ENCODE measurements at places on chromosomes 13 and 19.

DNA sequence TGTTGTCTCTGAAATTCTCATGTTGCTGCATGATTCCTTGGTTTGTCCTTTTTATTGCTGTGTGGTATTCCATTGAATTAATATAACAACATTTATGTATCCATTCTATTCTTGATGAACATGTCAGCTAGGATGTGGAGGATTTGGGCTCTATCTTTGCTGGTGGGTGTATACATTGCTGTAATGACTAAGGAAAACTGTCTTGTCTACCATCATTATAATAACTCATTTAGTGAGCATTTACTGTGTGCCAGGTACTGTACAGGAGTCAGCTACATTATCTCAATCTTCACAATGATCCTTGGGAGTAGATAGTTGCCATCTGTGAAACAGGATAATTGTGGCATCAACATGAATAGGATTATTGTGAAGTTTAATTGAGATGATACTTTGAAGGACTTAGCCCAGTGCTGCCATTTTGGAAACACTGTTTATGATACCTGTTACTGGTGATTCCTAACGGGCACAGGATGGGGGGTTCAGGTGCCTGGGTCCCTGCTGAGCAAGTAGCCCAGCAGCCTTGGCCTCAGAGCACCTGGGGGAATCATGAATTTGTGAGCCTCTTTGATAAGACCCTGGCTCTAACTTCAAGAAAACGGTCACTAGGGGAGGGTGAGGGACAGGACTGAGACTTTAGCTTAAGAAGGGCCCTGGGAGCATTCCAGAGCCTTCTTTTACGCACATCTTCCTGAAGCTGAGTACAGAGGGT, 1.8 kb upstream of the CCNE1 start:
- no peak for DNase-seq

DNA sequence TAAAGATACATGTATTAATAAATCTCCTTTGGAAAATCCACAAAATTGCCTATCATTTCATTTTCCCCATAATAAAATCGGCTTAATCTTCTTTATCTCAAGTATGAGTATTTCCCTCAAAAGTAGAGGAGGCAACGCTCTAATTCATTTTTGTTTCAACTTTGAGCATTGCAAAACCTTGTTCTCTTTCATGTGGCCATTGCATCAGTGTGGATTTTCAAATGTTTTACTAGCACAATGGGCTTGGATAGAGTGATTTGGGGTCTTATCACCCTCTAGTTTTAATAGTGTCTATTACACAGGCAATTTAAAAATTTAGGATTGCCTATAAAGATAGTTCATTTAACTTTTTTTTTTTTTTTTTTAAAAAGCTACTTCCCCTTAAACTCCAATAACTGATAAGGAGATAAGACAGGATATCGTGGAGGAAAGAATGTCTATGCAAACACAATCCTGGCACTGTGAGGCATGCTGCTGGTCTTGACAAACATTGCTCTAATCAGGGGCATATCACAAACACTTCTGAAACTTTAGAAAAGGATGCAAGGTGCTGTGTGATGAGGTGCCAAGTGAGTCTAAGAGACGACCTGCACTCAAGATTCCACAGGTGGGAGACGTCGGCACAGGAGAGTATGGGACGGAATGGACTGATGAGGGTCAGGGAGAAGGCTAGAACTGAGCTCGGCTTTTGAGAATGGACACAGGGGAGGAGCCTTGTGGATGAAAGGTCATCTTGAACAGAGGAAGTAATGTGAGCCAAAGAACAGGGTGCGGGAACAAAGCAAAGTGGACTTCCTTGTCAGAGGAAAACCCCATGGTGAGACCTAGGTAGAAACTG, 199.7 kb downstream of the IRS2 start:
- DNase-seq: no peak

DNA sequence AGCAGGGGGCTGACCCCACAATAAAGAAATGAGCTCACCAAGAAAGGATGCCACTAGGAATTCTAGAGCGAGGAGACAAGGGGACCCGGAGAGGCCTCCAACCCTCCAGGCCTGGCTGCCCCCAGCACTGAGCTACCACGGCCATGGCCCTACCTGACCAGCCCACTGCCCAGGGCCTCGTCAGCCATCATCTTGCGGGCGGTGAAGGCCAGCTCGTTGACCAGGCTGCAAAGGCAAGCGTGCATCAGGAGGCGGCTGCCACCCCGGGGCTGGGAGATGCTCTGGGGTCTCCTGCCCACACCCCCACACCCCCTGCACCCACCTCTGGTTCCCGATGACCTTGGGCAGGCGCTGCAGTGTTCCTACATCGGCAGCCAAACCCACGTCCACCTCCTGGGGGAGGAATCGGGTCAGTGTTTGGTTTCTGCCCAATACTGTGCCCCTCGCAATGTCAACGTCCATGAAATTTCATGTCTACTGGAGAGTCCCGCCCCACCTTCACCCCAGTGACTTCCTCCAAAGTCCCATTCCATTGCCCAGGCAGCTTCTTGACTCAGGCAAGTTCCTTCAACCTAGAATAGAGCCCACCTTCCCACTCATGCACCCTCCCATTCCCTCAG, 3.5 kb upstream of the LGALS4 start:
- DNase-seq: no peak

DNA sequence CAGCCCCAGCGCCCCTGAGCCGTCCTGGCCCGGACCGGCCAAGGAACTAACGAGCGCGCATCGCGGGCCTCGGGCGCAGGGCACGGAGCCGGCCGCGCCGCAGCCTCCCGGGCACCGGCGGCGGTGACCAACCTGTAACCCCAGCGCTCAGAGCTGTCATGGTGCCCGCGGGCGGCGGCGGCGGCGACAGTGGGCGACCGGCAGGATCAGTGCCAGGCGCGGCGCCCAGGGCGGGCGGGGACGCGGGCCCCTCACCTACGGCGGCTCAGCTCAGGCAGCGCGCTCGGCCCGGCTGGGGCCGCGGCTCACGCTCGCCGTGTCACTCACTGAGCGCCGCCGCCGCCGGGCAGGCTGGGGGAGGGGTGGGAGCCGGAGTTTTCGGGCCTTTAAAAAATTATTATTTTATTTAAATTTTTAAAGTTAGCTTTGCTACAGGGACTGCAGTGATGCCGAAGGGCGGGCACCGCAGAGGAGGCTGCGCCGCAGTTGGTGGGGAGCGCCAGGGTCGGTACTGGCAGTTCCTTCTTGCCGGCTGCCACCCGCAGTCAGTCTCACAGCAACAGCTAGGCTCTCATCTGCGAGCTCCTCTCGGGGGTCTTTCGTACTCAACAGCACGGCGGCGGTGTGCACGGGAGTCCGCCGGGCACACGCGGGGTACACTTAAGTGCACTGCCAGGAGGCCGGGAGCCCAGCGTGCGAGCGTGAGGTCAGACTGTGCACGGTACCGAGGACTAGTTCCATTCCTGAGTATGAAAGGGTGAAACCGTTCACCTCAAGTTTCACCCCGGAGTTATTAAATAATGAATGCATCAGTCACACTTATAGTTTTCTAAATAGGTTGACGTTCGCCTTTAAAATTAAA, at the start of gene NALCN:
TSS of gene NALCN (minus strand) at position 328 of the 862 bp plus-strand sequence. CDS start 17,382 bp downstream, outside the sequence.
- DNase-seq: no peak

DNA sequence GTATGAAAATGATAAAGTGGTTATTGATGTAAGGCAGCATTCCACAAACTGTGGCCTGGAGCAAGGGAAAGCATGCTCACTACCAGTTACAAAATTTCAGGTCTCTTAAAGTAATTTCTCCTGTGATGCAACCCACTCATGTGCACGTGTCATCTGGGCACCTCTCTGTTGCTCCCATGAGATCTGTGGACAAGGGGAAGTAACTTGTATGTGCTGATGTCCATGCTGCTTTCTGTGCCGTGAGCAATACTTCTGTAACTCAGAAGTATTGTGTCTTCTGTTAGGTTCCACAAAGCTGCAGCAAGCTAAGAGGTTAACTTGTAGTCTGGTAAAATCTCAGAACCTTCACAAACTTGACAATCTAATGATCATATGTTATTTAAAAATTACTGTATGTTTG, 930.0 kb upstream of the SLITRK6 start:
- DNase-seq: no peak

DNA sequence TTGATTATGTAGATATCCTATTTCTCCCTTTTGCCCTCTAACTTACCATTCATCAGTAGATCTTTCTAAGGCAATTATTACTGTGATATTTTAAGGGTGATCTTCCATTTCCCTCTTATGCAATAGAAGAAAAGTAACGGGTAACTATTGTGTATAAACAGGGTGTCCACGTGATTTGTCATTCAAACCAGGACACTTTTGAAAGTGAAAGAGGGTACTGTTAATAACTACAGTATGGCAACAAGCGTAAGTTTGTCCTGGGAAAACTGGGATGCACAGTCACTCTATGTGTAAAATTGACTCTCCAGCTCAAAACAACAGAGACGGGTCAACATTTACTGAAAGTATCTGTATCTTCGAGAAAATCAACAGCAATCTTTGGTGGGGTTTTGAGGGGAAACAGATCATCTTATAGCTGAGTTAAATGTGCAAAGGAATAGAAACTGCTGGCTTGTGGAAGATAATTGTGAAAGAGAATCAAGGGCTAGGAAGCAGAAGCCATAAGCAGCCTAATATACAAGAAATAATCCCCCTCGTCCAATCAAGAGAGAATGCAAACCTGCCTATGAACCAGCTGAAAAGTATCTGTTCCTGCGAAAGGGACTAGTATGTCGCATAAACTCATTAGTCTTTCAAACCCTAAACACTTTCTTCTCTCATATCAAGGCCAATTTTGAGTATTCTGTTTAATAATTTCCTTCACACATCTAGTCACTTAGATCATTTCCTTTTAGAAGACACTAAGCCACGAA, 126.7 kb downstream of the FOXO1 start:
- no peak for DNase-seq

DNA sequence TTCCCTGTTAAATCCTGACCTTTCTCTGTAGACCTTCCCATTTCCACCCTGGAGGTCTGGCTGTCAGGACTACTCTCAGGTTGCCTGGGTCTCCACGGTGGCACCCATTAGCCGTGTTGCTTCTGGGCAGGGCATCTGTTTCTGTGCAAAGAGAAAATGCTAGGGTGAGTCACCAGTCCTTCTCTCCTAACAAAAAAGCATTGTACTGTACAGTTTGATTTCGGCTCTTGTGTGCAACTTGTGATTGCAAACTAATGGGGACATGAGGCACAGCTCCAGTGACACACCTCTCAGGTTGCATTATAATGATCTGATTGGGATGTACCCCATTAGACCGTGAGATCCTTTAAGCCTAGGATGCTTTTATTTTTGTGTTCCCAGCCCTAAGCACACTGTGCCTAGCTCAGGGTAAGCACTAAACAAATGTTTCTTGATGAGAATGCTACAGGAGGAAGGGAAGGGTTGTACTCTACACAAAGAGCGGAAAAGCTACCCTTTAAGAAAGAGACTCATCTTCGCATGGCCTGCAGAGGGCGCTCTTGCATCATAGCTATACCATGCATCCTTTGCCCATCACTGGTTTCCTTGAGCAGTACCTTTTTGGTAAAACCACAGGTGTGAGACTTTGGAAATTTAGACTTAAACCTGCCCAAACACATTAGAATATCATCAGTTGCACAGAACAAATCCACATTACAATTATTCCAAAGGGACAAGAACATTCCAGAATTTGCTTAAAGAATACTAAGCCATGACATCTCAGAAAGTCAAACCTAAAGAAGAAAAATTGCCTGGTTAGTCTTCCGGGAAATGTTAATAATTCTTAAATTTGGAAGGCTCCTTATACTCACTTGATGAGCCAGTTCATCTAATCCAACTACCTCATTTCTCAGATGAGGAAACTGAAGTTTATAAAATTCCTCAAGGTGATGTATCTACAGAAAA, 20.3 kb upstream of the TRIM13 start:
- peak; percentile 63 for DNase-seq

- DNase-seq: no peak
Measured at GRCh38 chr13:39575641-39576238, 27.3 kb downstream of the LHFPL6 start.

- no peak for DNase-seq
Measured at GRCh38 chr13:106958621-106959048, 390.7 kb upstream of the ARGLU1 start.

DNA sequence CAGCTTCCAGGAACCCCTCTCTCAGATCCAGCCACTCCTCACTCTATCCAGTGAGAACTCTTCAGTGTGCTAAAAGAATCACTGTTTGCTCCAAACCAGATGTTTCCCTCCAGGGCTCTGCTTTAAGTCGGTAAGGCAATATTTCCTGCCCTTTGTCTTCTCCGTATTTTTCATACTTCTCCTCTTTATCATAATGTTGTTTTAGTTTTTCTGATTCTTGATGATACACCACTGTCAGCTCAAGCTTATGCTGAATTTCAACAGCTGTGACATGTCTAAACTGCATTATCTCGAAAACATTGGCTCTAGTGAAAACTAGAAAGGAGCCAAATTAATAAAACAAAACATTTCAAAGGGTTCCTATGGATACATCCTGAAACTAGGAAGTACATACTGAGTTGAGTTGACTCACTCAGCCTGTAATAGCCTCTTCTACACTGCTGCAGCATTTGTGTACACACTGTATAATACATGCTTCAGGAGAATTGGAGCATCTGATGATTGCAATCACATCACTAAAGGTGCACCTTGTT, 39.8 kb downstream of the GPR180 start:
- peak; percentile 23 for DNase-seq

GRCh38 chr19:1868971-1869370, 5.6 kb upstream of the KLF16 start:
- DNase-seq: no peak

Data from foreskin melanocyte (primary cell).